ENCODE measurements at places on chromosomes 1 and 21.

- no peak for DNase-seq
These were observed 5.2 kb upstream of the ZNF678 start for GRCh38 chr1:227557962-227558725.

DNA sequence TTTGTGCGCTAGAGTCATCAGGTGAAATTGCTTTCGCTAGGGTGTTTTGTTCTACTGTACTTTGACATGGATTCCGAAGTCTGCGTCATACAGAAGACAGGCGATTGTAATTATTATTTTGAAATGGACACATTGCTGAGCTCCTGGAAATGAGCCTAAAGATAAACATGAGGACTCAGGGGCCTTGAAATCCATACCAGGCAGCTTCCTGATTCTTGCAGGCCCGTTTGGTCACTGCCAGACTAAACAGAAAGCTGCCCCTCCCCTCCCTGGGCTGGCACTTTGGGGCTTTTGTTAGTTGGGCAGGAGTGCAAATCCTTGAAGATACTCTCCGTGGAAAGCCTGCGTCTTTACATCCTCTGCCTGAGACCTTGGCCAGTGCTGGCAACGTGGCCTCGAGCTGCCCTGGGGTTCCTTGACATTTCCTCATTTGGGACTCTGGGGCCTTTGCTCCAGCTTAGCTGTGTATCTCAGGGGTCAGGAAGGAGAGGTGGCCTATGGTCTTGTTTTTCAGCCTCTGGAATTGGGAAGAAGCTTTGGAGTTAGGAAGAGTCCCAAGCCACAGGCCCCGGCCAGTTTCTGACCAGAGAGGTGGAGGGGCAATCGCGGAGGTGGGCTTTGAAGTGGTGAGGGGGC lies 26.9 kb upstream of the KCNE2 start:
- DNase-seq = peak; percentile 57

DNA sequence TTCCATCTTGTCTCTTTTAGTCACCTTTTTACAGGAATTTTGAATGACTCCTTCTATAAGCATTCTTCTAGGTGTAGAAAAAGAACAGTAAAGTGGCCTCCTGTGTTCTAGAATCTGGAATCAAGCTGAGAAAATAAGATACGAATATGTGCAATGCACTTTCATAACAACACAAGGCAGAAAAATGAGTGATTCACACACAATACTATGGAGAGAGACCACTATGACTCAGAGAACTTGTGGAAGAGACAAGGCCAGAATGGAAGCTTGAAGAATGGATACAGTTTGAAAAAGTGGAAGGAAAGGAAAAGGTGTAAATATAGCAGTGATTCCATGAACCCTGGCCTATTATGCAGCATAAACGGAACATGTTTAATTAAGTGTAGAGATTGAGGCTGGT lies 57.1 kb upstream of the SAMSN1 start:
- peak; percentile 54 for DNase-seq

- no peak for DNase-seq
These were observed 56.2 kb upstream of the LBR start for GRCh38 chr1:225483818-225484656.

- peak; percentile 3 for DNase-seq
These were observed 104.3 kb downstream of the RYR2 start for GRCh38 chr1:237146241-237146640.

- no peak for DNase-seq
These were observed 183.6 kb downstream of the S1PR1 start for GRCh38 chr1:101420406-101420805.

GRCh38 chr1:44630116-44630515 lies 44.2 kb downstream of the TMEM53 start:
- peak; percentile 11 for DNase-seq

DNA sequence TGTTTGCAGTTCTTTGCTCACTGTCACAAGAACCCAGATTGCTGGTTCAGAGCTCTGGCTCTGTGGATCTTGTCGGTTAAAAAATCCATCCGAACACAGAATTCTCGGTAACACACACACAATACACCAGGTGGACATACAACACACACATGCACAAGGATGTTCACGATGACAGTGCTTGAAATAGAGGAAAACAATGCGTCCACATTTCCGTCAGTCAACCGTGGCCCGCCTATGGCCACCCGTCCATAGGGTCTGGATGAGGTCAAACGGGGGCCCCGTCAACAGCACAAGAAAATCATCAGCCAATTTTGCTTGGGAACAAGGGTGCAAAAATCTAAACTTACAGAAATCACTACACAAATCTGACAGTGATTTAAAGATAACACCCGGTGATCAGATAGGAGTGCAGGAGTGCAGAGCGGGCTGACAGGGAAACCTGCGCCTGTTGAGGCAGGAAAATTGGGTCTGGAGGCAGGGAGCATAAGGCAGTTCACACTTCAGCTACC lies 50.4 kb upstream of the SLC19A1 start:
- DNase-seq = no peak
